ENCODE measurements at places on chromosomes 7 and 10. TPM values are rescaled to one million over a fixed set of nuclear protein-coding genes. Genes with fewer than 3 reads are reported as not detected.

AGR2 gene
- total RNA-seq = 11.5 TPM

GPR146 gene
- 1.2 TPM for total RNA-seq

LIPJ gene
- total RNA-seq = under 0.01 TPM

BCL7B gene
- 20.6 TPM for total RNA-seq

PCDH15 gene
- not detected for total RNA-seq

DYNC1I1 gene
- total RNA-seq = not detected

KCNMA1 gene
- 6.5 TPM for total RNA-seq

TDRD1 gene
- total RNA-seq = not detected

TMEM26 gene
- total RNA-seq = not detected

ACHE gene
- total RNA-seq = under 0.01 TPM

STK31 gene
- total RNA-seq = 0.07 TPM

ZSWIM8 gene
- 41.7 TPM for total RNA-seq

COL1A2 gene
- 0.34 TPM for total RNA-seq

LRRC72 gene
- total RNA-seq = not detected

HOXA5 gene
- not detected for total RNA-seq

GPR37 gene
- 2.9 TPM for total RNA-seq

CFAP46 gene
- total RNA-seq = 0.28 TPM

CD36 gene
- 1.0 TPM for total RNA-seq

FAM131B gene
- total RNA-seq = 0.34 TPM

RAPGEF5 gene
- total RNA-seq = 9.5 TPM
